ENCODE measurements at places on chromosomes 3 and 15.
A peak's percentile ranks its signal among the peaks of the same experiment; 100 is the strongest.

GRCh38 chr15:96115642-96116041 lies 214.9 kb upstream of the NR2F2 start:
- no peaks in the 10 kb centered on the region for H3K36me3 ChIP-seq
- peaks cover 31% of the 10 kb centered on the region for H3K4me1 ChIP-seq
- no peak overlapping the region for H3K27ac ChIP-seq
- DNase-seq, result no peak

DNA sequence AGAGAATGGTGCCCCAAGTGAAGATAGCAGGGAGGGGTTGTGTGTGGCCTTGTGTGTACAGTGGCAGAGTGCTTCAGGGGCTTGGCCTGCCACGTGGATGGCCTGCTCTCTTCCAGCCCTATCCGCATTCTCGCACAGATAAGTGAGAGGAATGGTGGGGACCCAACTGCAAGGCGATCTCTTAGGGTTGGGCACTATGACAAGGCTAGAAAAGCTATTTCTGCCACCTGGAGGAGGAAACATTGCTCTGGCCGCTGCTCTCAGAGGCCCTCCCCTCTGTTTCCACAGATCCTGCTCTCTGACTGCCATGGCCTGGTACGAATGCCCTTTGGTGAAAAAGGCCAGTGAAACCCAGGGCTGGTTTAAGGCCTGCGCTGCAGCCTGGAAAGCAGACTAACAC lies 20.6 kb downstream of the EEFSEC start:
- H3K4me3 ChIP-seq, result no peak overlapping the region
- H3K36me3 ChIP-seq, result no peaks in the 10 kb centered on the region
- peaks cover 57% of the 10 kb centered on the region for H3K4me1 ChIP-seq
- DNase-seq, result no peak
- H3K27me3 ChIP-seq, result no peaks in the 10 kb centered on the region

DNA sequence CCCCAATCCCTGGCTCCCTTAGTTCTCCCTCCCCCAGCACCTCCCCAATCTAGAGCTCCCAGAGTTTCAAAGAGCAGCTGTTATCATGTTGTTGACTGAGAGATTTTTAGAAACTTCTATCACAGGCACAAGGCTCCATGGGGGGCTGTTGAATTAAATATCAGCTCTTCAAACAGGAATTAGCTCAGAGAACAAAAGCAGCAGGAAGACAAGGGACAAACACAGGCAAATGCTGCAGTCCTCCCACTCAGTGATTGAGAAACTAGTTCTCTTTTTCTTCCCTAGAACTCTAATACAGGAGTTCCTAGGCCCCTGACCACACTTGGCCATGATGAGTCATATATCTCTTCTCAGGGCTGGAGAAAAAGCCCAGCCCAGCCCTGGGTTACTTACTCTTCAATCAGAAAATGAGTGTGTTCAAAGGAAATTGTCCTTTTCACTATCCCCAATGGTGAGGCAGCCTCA lies 262.1 kb downstream of the IGSF11 start:
- H3K27me3 ChIP-seq, result no peaks in the 10 kb centered on the region
- no peak for DNase-seq
- no peaks in the 10 kb centered on the region for H3K4me1 ChIP-seq

GRCh38 chr3:71131375-71132314 lies 451.9 kb downstream of the FOXP1 start:
- peak overlapping the region; percentile 69 for H3K4me3 ChIP-seq
- H3K4me1 ChIP-seq, result peaks cover 90% of the 10 kb centered on the region
- no peaks in the 10 kb centered on the region for H3K36me3 ChIP-seq
- peak overlapping the region; percentile 98 for H3K27ac ChIP-seq

GRCh38 chr3:158134363-158134762 lies 24.5 kb downstream of the RSRC1 start:
- no peak for DNase-seq
- H3K36me3 ChIP-seq, result peaks cover 13% of the 10 kb centered on the region
- no peak overlapping the region for H3K27ac ChIP-seq
- H3K27me3 ChIP-seq, result no peaks in the 10 kb centered on the region

- H3K36me3 ChIP-seq, result peaks cover 11% of the 10 kb centered on the region
- peak within 1 kb of the TSS; percentile 94 for H3K27ac ChIP-seq
- no peaks in the 10 kb centered on the region for H3K27me3 ChIP-seq
- peak; percentile 92 for DNase-seq
These were observed at the start of gene UNC45A for GRCh38 chr15:90934949-90935751. UNC45A (plus strand) TSS chr15:90935285; CDS start chr15:90935325, 40 bp downstream.

DNA sequence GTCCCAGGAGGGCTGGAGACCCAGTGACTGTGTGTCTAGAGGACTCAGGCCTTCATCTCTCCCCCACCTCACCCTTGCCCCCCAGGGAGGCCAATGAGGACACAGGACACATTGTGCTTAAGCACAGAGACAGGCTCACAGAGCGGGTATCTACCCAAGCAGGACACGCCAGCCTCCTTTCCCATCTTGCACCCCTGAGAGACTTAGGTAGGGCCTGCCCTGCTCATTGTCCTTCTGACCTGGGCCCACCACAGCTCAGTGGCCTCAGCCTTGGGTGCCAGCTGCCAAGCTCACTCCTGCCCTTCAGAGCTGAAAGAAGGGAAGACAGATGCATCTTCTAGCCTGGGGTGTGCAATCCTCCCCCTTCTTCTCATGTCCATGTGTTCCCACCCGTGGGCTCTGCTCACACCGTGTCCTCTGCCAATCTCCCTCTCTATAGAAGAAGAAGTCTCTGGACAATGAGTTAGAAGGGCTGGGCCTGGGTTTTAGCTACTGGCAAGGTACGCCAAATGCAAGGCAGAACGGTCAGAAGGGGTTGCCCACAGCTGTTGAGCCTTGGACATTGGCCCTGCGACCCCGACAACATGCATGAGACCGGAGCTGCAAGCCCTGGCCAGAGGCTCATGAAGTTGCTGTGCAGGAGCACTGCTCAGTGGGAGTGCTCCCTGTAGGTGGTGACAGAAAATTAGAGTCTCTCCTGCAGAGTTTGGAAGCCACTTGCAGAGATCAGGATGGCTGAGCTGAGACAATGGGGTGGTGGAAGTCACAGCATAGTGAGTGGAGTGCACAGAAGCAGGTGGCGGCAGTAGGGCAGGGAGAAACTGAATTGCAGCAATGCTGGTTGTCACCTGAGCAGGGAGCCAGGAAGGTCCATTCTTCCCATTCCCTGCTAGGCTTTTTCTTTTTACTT lies 32.8 kb downstream of the ACSBG1 start:
- peaks cover 5% of the 10 kb centered on the region for H3K4me1 ChIP-seq
- no peak overlapping the region for H3K27ac ChIP-seq
- DNase-seq, result no peak
- peaks cover 5% of the 10 kb centered on the region for H3K27me3 ChIP-seq

- H3K27ac ChIP-seq, result no peak overlapping the region
- no peaks in the 10 kb centered on the region for H3K36me3 ChIP-seq
- H3K27me3 ChIP-seq, result no peaks in the 10 kb centered on the region
- peaks cover 3% of the 10 kb centered on the region for H3K4me1 ChIP-seq
- no peak overlapping the region for H3K4me3 ChIP-seq
These were observed 49.8 kb downstream of the LDHAL6B start for GRCh38 chr15:59256482-59256881.

DNA sequence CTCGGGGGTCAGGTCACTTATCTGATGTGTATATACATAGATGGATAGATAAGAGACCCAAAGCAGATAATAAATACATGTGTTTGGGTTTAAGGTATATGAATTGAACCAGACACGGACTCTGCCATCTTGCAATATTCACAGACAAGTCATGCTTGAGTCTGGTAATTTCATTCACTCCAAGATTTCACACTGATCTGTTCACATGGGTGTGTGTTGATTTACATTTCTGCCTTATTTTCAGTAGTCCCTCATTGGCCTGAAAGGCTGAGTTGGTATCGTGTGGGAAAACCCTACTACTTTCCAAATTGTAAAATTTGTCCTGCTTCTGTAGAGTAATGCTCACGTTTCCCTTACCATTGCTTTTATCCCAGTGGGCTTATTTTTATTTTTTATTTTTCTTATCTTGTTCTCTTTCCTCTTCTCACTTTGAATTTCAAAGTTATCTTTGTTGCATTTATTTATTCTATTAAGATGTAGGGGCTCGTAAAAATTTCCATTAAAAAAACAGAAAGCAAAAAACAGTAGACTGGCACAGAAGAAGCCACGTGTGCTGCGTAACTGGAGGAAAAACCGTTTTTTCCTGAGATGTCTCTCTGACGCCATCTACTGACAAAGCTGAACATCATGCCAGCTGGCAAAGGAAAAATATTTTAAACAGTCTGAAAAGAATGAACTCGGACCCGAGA lies 10.8 kb upstream of the MFSD1 start:
- H3K4me3 ChIP-seq, result peak overlapping the region; percentile 44
- DNase-seq, result no peak
- peaks cover 16% of the 10 kb centered on the region for H3K36me3 ChIP-seq
- peaks cover 4% of the 10 kb centered on the region for H3K27me3 ChIP-seq
- H3K27ac ChIP-seq, result peak overlapping the region; percentile 78

DNA sequence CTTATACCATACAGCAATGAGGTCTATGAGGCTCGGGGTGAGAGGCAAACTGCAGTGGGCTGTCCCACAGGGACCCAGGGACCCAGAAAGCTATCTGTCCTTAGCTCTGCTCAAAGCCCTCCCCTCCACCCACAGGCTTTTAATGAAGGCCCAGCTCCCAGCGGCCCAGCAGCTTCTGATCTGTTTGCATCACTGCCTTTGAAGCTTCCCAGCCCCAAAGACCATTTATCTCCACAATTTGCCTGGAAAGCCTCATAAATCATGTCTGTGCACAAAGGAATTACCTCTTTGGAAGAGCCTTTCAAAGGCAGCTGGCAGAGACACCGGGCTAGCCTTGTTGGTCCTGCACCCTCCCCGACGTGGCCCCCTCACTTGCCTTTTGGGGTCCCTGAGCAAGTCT lies 123.9 kb downstream of the RAB11A start:
- H3K27me3 ChIP-seq, result peaks cover 3% of the 10 kb centered on the region
- H3K4me3 ChIP-seq, result no peak overlapping the region
- peaks cover 15% of the 10 kb centered on the region for H3K4me1 ChIP-seq
- no peak overlapping the region for H3K27ac ChIP-seq
- H3K36me3 ChIP-seq, result no peaks in the 10 kb centered on the region

GRCh38 chr3:188041193-188041592 lies 112.8 kb upstream of the LPP start:
- H3K27me3 ChIP-seq, result peaks cover 3% of the 10 kb centered on the region
- no peak overlapping the region for H3K4me3 ChIP-seq
- no peak overlapping the region for H3K27ac ChIP-seq
- no peaks in the 10 kb centered on the region for H3K36me3 ChIP-seq
- peaks cover 13% of the 10 kb centered on the region for H3K4me1 ChIP-seq
- no peak for DNase-seq

DNA sequence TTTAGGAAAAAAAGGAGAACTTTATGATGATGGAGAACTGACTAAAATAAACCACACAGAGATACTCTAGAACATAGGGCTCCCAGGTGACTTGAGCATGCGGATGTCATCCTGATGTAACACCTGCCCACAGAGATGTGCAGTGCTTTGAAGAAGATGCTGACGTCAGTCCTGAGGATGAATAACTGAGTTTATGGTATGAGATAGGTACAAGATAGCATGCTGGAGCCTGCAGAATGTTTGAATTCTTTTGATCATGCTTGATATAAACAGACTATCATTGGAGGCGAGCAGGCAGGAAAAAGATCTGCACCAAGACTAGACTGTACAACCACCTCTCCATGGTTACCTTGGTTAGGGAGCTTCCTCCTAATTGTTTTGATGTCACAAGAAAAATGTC lies 12.4 kb downstream of the CCR4 start:
- H3K27ac ChIP-seq, result no peak overlapping the region
- H3K36me3 ChIP-seq, result peaks cover 10% of the 10 kb centered on the region
- H3K4me1 ChIP-seq, result peaks cover 18% of the 10 kb centered on the region
- no peak for DNase-seq

- no peak overlapping the region for H3K4me3 ChIP-seq
- peaks cover 15% of the 10 kb centered on the region for H3K36me3 ChIP-seq
- H3K27me3 ChIP-seq, result peaks cover 5% of the 10 kb centered on the region
- DNase-seq, result no peak
- H3K4me1 ChIP-seq, result no peaks in the 10 kb centered on the region
These were observed 76.0 kb downstream of the THSD4 start for GRCh38 chr15:71191296-71191695.

DNA sequence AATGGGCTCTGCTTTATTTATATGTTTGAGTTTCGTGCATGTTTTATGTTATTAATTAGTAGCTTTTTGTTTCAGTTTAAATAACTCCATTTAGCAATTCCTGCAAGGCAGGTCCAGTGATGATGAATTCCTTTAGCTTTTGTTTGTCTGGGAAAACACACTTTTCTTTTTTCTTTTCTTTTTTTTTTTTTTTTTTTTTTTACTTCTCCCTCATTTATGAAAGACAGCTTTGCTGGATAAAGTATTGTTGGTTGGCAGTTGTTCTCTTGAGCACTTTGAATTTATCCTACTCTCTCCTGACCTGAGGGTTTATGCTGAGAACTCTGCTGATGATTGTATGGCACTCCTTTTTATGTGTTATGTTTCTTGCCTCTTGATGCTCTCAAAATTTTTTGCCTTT lies 35.7 kb downstream of the TMEM39A start:
- peaks cover 59% of the 10 kb centered on the region for H3K36me3 ChIP-seq
- no peak for DNase-seq
- H3K4me1 ChIP-seq, result no peaks in the 10 kb centered on the region
- H3K27ac ChIP-seq, result no peak overlapping the region

- peaks cover 2% of the 10 kb centered on the region for H3K27me3 ChIP-seq
- no peak overlapping the region for H3K27ac ChIP-seq
- peaks cover 3% of the 10 kb centered on the region for H3K36me3 ChIP-seq
- DNase-seq, result no peak
- H3K4me3 ChIP-seq, result no peak overlapping the region
These were observed 8.6 kb downstream of the IRAK2 start for GRCh38 chr3:10173095-10173925.

- H3K4me1 ChIP-seq, result peaks cover 8% of the 10 kb centered on the region
- no peak overlapping the region for H3K4me3 ChIP-seq
- no peaks in the 10 kb centered on the region for H3K27me3 ChIP-seq
- H3K27ac ChIP-seq, result no peak overlapping the region
These were observed 712.1 kb downstream of the MECOM start for GRCh38 chr3:168951368-168951767.

- DNase-seq, result peak; percentile 18
- H3K4me1 ChIP-seq, result peaks cover 17% of the 10 kb centered on the region
- H3K4me3 ChIP-seq, result no peak overlapping the region
These were observed 3.0 kb downstream of the MYL3 start for GRCh38 chr3:46860017-46860809.

- H3K27ac ChIP-seq, result no peak overlapping the region
- H3K27me3 ChIP-seq, result no peaks in the 10 kb centered on the region
These were observed 360.4 kb upstream of the ROBO2 start for GRCh38 chr3:76679541-76679940.

- H3K4me1 ChIP-seq, result peaks cover 55% of the 10 kb centered on the region
- peak overlapping the region; percentile 93 for H3K27ac ChIP-seq
- H3K36me3 ChIP-seq, result peaks cover 4% of the 10 kb centered on the region
- no peak overlapping the region for H3K4me3 ChIP-seq
- no peak for DNase-seq
- H3K27me3 ChIP-seq, result no peaks in the 10 kb centered on the region
These were observed 71.0 kb downstream of the SLMAP start for GRCh38 chr3:57826952-57827723.

GRCh38 chr15:37097144-37097919 lies 3.0 kb downstream of the MEIS2 start:
- H3K4me1 ChIP-seq, result peaks cover 29% of the 10 kb centered on the region
- peaks cover 44% of the 10 kb centered on the region for H3K36me3 ChIP-seq
- peak overlapping the region; percentile 100 for H3K27ac ChIP-seq
- H3K4me3 ChIP-seq, result peak overlapping the region; percentile 98
